ENCODE measurements at places on chromosomes 16 and 17.
A peak's percentile ranks its signal among the peaks of the same experiment; 100 is the strongest.

- DNase-seq: no peak
Measured at GRCh38 chr17:55322453-55322985, 57.8 kb downstream of the HLF start.

DNA sequence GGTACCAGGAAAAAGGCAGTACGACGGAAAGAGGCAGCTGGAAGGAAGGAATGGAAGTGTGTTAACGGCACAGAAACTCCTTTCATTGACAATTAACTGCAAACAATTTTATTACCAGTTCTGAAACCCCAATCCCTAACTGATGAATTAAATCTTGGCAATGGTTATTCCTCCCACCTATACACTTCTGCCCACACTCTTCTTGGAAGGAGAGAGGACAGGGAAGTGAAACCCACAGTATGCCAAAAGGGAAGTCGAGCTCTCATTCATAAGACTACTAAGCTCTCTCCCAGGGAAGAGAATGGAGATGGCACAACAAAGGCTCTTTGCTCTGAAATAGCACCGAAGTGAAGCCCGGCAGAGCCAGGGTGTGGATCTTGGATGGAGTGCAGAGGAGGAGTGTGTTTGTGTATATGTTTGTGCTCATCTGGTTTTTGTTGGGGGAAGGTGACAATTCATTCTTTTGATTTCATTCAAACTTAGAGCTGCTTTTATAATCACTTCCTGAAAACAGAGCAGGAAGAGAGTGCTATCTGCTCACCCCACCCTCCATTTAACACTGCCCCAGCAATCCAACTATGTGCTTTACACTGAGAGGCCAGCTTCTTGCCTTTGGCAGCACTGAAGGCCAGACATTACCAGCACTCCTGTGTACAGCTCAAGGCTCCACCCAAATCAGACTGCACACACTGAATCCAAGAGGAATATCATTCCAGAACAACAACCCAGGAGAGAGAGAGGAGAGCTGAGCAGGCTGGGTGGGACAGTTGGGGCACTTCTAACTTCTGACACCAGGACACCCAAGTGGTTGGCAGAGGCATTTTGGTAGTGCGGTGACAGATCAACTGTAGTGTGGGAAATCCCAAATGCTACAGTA lies 68.7 kb downstream of the HIC1 start:
- DNase-seq: no peak

GRCh38 chr17:30207655-30208054 lies 27.8 kb downstream of the SLC6A4 start:
- DNase-seq: no peak

DNA sequence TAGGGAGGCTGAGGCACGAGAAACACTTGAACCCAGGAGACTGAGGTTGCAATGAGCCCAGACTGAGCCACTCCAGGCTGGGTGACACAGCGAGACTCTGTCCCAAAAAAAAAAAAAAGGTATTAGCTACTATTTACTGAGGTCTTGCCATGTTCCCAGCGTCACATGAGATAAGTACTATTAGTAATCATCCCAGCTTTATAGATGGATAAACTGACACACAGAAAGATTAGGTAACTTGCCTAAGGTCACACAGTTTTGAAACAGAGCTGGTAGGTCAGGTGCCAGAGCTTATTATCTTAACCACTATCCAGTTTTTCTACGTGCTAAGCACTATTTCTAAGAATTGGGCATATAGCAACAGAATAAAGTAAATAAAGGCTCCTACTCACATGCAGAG lies 51.6 kb downstream of the TEX14 start:
- DNase-seq: no peak

DNA sequence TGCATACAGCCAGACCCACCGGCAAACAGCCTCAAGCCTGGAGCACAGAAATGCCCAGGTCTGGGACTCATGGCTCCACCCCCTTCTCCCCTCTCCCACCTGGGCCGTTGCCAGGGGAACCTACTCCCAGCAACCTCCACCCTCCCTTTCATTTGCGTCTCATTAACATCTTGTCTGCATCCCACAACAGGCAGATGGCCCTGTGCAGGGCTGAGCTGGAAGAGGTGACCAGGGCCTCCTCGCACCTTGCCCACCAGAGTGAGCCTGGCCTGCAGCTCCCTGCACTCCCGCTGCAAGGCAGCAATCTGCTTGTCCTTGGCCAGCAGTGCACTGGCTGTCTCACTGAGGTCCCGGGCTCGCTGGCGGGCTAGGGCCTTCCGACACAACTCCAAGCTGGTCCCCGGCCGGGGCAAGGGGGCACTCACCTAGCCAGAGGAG lies 3.3 kb downstream of the TSPOAP1 start:
- DNase-seq: peak; percentile 74

GRCh38 chr17:32492648-32493289 lies 6.0 kb downstream of the CDK5R1 start:
- DNase-seq: no peak

All from NCI-H1417 (cell line).